ENCODE measurements at places on chromosomes 4 and X. TPM values are rescaled to one million over a fixed set of nuclear protein-coding genes. Genes with fewer than 3 reads are reported as not detected.

The LDB2 gene
- total RNA-seq = not detected

GRCh38 chr4:175823015-175823742 is 11.1 kb upstream of the GPM6A start:
- no peaks in the 10 kb centered on the region for H3K27me3 ChIP-seq
- no peaks in the 10 kb centered on the region for H3K36me3 ChIP-seq
- DNase-seq = no peak
- H3K4me1 ChIP-seq = no peaks in the 10 kb centered on the region
- no peak overlapping the region for H3K4me3 ChIP-seq

DNA sequence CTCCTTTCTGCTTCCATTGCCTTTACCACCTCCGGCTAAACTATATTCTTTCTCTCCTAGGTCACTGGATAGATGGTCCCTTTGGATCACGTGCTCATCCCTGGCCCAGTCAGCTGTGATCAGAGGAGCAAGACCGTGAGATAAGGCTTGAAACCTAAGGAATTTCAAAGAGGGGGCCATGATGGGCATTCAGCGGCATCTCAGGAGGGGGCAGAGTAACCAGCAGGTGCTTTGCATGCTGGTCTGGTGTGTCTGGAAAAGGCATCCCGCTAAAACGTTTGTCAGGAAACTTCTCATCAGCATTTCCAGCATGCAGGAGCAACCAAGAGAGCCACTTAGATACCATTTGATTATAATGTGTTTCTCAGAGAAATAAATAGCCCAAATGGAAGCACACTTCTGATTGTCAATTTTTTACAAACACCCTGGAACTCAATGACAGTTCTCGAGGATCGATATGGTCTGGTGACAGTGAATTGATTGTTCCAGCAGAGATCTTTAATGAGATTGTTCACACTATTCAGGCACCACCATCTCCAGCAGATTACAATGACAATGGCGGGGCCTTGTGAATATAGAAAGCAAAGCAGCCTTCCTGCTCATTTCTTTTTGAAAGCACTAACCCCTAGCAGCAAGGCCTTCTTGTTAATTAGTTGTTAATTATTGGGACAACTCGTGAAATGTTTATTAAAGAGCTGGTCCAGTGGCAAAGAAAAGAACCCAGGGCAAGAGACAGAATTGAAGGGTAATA is 327.1 kb downstream of the PTTG2 start:
- H3K27me3 ChIP-seq = no peaks in the 10 kb centered on the region
- peak overlapping the region; percentile 6 for H3K27ac ChIP-seq
- no peak overlapping the region for H3K4me3 ChIP-seq

- no peak overlapping the region for H3K4me3 ChIP-seq
- DNase-seq = no peak
- H3K27me3 ChIP-seq = no peaks in the 10 kb centered on the region
Observed at GRCh38 chr4:127327491-127327890, 305.3 kb upstream of the INTU start.

GRCh38 chr4:79676705-79677104 is 268.7 kb upstream of the GK2 start:
- DNase-seq = no peak
- H3K4me3 ChIP-seq = no peak overlapping the region
- H3K27ac ChIP-seq = no peak overlapping the region
- H3K4me1 ChIP-seq = peaks cover 5% of the 10 kb centered on the region
- H3K27me3 ChIP-seq = no peaks in the 10 kb centered on the region

Measured in naive thymus-derived CD8-positive, alpha-beta T cell (primary cell).